Stimulated activated CD8-positive, alpha-beta memory T cell treated with anti-CD3 and anti-CD28 coated beads, Interleukin-7, amount 100 ng/mL, for 1 hour (primary cell): ENCODE measurements at places on chromosomes 1 and 21.

GRCh38 chr1:242133796-242134195, 134.9 kb upstream of the MAP1LC3C start:
- no peak for DNase-seq

DNA sequence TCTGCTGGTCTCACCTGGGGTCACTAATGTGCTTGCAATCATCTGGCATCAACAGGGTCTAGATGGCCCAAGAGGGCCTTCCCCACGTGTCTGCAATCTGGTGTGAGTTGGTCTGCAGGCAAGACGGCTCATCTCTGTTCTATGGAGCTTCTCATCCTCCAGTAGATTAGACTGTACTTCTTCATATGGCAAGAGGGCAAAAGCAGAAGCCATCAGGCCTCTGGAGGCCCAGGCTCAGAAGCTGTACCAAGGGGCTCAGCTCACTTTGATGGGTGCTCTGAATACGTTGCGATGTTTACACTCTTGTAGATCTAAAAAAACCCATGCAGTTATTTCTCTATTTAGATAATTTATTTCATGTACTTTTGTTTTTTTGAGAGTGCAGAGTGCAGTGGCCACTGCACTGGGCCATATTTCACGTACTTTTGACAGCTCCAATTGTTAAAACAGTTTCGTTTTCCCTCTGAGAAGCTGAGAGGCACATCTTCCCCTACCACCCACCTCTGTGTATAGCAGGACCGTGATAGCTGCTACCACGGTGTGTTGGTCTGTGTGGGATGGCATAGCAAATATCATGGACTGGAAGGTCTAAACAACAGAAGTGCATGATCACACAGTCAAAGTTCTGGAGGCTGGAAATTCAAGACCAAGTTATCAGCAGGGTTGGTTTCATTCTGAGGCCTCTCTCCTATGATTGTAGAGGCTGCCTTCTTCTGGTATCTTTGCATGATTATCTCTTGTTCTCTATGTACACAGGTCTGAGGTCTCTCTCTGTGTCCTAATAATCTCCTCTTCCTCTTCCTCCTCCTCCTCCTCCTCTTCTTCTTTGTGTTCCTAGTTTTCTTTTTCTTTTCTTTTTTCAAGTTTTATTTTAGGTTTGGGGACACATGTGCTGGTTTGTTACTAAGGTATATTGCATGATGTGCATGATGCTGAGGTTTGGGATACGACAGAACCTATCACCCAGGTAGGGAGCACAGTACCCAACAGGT, 17.0 kb downstream of the CITED4 start:
- no peak for DNase-seq

DNA sequence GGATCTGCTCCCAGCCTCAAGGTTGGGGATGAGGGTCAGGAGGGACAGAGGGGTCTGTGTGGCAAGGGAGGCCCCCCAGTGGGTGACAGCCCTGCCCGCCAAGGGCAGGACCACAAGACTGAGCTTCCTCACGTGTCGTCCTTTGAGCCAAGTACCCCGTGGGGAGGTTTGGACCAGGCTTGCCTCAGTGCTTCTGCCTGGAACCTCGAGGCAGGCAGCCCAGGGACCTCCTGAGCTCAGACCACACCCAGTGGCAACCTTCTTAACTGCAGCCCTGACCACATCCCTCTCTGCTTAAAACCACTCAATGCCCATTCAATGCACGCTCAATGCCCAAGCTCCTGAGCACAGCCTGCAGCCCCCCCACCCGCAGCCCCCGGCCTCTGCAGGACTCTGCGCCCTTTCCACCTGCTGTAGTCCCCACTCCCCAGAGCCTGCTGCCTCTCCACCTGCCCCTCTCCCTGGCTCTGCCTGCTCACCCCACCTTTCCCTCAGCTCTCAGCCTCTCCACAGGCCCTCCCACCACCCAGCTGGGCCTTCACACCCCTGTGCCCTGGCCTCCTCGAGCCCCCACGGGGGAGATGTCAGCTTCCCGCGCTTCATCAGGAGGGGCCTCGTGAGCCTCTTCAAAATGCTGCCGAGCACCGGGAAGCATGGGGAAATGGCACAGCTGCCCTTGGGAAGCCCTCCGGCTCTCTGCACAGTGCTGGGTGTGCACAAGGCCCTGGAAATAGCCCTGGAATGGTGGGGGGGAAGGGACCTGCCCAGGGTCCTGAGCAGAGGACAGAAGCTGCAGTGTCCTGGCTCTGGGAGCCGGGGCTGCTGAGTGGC, 129.3 kb upstream of the VAMP3 start:
- no peak for DNase-seq

- no peak for DNase-seq
These were observed 9.4 kb downstream of the CORT start for GRCh38 chr1:10459184-10459583.

DNA sequence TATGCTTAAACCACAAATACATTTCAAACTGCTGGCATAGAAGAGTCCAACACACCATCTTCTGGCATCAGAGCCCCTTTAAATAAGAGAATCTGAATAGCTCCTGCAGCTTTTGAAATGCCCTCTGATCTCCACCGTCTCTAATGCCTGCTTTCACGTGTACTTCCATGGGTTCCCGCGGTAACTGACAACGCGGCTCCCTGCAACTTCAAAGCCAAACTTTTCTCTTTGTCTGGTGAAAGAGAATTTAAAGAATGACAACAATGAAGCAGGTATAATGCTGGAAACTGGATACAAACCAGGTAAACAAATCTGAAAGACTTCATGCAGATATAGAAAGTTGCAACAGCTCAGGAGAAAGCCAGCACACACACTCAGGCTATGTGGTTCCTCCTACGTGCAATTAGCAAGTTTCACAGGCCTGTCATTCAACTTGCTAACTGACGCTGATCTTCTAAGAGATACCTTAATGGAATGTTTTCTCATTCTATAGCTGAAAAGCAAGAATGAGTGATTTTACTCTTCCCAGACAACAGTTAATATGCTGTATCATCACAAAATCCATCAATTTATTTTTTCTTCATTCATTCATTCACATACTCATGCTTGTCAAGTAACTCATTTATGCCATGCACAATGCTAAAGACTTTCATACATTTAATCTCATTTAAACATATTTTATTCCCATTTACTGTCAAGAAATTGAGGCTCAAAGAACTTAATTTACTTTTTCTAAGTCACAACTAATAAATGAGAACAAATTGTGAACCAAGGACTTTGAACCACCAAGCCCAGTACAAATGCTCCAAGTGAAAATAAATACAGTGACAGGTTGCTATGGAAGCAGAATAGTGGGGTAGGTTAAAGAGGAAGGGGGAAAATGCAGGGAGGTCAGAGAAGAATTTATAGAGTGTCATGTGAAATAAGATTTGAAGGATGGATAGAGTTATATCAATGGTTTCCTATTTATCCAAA, 202.7 kb upstream of the SNX7 start:
- DNase-seq, result no peak

- DNase-seq, result no peak
These were observed 12.3 kb downstream of the MYSM1 start for GRCh38 chr1:58687516-58687915.

- peak; percentile 41 for DNase-seq
These were observed 28.1 kb downstream of the PADI4 start for GRCh38 chr1:17335821-17336710.

GRCh38 chr1:203163891-203164635, 11.6 kb downstream of the MYBPH start:
- DNase-seq, result no peak

- DNase-seq, result no peak
These were observed 20.3 kb upstream of the CLSTN1 start for GRCh38 chr1:9844106-9844505.

DNA sequence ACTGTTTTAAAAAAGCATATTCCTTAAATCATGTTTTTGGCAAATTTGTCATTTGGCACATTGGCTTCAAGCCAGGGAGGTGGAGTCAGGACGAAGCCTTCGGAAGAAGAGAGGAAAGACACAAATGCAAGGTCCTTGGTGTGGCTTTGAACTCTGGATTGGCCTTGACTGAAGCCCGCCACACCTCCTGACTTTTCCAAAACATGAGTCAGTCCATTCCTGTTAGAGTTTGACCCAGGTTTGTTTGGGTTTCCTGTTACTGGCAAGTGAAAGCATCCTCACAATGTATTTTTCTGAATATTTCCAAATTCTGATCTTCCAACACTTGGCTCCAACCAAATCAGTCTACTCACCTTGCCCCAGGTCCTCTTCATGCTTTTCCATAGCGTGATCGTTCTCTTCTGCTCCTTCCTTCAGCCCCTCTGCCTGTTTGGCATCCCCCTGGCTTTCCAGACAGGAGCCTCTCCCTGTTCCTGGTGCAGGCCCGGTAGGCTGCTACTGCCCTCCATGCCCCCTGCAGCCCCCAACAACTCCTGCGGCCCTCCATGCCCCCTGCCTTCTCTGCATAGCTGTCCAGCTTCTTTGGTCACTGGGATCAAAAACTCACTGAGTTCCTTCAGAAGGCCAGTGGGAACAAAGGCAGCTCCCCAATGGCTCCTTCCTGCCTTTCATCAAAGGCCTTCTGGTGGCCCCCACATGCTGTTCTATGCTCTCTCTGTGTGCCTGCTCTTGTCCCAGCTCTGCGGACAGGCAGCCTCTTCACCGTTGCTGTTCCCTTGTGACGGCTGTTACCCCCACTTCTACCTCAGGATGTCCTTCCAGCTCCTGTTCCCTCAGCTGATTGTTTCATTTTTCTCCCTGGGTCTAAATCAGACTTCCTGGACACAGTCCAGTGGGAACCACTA, 30.4 kb upstream of the SLC30A1 start:
- DNase-seq, result no peak

GRCh38 chr1:203648276-203648675, 21.6 kb downstream of the ATP2B4 start:
- DNase-seq, result no peak

- no peak for DNase-seq
These were observed 51.5 kb upstream of the GCLM start for GRCh38 chr1:93960641-93961147.

- DNase-seq, result no peak
These were observed 38.3 kb upstream of the GJA5 start for GRCh38 chr1:147798731-147799130.

DNA sequence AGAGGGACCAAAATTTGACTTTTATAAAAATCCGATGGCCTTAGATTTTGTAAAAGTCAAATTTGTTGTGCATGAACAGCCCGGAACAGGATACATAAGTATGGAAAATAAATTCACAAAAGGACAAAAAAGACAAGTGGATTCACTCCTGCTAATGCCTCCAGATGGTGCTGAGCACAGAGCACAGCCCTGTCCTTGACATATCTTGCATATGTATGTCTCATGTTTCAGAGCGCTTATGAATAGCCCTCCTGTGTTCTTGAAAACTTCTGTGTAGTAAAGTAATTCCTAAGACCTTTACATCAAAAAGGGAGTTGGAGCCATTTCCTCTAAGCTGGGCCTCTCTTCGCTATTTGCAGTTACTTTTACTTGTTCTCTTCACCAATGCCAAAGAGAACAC, 110.7 kb upstream of the RAB3GAP2 start:
- no peak for DNase-seq

DNA sequence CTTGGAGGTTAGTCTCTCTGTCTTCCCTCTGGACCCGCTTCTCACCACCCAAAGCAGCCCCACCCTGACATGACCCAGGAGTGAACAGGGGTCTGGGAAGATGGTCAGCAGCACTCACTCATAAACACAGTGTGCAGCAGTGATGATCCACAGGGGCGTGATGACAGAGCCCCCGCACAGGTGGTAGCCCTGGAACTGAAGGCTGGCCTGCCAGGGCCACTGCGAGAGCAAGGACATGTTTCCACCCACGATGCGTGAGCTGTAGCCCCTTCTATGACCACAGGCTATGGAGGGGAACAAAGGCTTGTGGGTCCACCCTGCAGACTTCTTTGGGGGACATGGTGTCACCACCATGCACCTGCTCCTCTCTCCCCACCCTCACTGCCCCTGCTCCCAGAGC, 12.9 kb downstream of the TMPRSS3 start:
- no peak for DNase-seq

DNA sequence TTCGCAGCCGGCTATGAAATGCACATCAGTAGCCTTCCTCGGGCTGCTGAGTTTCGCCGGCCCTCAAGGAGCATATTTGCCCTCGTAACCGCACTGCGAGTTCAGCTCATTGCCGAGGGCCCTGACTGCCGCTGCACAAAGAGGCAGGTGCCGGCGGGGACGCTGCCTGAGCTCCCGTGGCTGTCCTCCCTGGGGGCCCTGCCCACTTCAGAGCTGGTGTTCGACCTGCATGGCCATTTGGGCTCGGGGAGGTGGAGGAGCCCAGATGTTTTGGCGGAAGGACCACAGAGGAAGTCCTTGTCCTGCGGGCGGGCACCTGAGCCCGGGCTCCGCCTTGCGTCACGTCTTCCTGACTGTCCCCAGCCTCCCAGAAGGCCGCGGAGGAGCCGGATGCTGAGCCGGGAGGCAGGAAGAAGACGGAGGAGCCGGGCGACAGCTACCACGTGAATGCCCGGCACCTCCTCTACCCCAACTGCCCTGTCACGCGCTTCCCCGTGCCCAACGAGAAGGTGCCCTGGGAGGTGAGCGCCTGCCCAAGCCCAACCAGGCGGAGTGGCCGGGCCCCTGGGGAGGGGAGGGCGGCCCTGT, 29.9 kb upstream of the LRRC3 start:
- no peak for DNase-seq

DNA sequence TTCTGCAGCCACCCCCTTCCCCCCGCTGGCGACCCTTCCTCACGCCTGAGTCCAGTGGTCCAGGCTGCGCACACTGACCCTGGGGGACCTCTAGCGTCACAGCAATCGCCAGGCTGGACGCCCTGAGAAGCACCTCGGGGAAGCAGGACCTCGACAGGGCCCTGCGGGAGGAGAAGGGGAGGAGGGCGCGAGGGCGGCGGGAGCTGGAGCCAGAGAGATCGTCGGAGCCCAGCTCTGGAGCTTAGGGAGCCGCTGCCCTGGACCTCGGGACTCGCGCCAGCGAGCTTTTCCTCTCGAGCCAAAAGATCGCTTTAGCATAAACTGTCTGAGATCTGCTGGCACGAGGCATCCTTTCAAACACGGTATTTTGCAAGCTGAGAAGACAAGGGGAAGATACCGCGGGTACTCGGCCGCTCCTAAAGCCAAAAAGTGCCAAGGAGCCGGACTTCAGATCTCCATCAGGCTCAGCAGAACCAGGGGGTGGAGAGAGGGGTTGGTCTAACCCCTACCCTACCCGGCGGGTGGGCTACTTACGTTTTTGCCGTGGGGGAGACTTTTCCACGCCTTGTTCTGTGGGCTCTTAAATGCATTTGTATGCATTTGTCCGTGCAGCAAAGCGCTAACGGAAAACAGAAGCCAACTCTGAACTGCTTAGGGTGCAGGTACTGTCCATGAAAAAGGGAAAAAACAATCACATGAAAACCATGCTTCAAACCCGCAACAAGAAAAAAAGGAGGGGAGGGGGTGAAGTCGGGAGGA, 586 bp downstream of the COL24A1 start:
- DNase-seq, result no peak
